ENCODE measurements at places on chromosomes 12 and 14.

DNA sequence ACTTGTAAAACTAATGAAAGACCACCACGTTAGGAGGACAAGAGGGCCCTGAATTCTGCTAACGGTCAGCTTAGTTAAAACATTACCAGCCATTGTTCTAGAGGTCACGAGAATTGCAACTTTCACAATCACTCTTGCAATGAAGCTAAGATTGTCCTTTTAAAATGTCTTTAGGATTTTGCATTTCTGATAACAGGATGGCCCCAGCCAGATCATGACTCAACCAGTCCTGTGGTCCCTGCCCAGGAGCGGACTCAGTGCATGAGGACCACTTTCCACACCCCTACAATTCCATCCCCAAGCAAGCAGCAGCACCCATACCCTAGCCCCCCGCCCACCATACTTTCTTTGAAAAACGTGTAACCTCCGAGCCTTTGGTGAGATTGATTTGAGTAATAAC lies 28.7 kb downstream of the HSP90AA1 start:
- no peak for DNase-seq

- no peak for DNase-seq
These were observed 35.8 kb upstream of the FBXO33 start for GRCh38 chr14:39467889-39468524.

GRCh38 chr14:30532264-30532663 lies 26.7 kb upstream of the G2E3 start:
- no peak for DNase-seq

DNA sequence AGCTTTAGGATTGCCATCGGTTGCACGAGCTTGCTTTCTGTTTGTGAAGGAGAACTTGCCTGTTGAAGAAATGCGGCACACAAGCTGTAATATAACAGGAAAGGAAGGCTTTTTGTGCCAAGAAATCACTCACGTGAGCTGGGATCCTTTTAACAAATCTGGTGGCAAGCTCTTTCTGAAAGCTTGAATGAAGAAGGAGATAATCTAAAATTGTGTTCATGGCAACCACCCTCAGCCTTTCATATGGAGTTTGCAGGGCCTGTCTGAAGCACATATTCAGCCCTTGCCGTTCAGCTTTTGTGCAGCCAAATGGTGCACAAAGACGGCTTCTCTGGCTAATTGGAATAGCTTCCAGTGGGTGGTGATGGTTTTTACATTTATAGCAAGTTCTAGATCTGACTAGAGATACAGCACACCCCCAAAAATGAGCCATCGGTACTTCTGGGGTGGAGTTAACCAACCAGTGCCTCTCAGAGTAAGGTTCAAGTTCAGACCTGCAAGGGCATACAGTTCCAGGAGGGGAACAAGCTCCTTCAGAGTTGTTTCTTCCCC lies 107.4 kb downstream of the AEBP2 start:
- DNase-seq: no peak

- DNase-seq: no peak
These were observed 123.2 kb upstream of the SLC38A4 start for GRCh38 chr12:46948936-46949545.

DNA sequence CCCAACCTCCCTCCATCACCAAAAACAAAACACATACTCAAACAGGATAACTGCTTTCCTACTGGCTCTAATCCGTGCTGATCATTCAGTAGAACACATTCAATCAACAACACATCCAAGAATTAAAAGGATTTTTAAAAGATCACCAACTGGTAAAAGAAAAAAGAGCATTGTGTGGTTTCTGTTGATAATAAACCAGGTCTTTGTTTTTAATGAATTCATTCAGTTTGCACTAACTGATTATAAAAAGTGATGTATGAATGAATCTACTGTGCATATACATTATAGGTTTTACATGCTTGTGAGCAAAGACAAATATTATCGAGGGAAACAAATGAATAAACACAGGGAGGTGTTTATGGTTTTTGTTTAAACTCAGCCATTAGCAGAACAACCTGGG lies 55.1 kb downstream of the CIT start:
- no peak for DNase-seq
